ENCODE measurements at places on chromosomes 5 and 9.

- no peak for DNase-seq
Observed at GRCh38 chr9:4793459-4794395, 983 bp downstream of the RCL1 start.

- no peak for DNase-seq
Observed at GRCh38 chr5:103362211-103362610, 103.6 kb downstream of the MACIR start.

DNA sequence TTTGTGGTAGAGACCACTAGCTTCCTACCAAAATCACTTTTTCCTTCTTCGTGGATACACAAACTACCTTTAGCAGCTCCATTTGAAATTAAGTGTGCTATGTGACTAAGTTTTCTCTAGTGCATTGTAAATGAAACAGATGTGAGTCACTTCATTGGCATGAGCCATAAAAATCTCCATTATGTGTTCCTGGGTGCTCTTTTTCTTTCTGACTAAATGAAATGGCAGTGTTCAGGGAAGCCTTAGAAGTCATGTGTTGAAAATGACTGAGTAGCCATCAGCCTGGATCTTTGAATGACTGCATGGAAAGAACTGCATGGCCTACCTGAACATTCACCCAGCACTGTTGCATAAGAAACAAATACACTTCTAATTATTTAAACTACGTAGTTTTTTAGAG lies 107.9 kb downstream of the NDUFAF2 start:
- DNase-seq: no peak

DNA sequence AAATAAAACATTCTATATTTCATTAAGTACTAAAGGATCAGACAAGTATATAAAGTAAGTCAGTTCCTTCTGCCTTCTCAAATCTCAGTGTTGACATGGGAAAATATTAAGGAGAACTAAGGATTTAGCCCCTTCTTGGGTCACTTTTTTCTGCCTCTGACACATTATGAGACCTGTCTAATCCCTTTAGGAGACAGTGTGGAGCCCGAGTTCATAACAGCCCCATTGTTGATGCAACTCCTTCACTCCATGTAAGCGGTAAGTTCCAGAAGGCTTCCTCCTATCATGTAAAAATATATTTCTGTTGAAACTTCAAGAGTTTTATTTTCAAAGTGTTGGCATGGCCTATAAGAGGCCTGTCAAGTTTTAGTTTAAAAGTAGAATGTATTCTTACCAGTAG lies 152.2 kb downstream of the SNCAIP start:
- DNase-seq: no peak

- no peak for DNase-seq
Observed at GRCh38 chr5:142612494-142613270, 73.2 kb downstream of the FGF1 start.

- DNase-seq: no peak
Observed at GRCh38 chr5:9170026-9170425, 375.8 kb downstream of the SEMA5A start.

- no peak for DNase-seq
Observed at GRCh38 chr5:129345213-129345924, 114.7 kb upstream of the ADAMTS19 start.

- no peak for DNase-seq
Observed at GRCh38 chr9:77562019-77562748, 85.9 kb downstream of the GNA14 start.

DNA sequence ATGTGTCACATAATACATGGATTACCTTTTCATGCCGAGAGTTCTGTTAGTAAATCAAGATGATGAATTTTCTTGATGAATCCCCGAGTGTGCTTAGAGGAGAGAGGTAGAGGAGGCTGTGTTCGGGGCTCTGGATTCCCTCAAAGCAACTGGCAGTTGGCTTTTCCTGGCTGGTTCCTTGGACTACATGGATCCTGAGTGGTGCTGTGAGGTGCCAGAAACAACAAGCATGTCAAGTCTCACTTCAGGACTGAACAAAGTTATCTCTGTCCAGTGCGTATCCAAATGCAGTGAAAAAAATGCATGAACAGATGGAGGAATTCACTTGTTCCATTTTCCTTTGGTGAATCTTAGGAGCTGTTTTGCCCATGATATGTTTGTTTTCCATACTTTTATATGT lies 231.7 kb downstream of the FBXL7 start:
- DNase-seq: no peak

GRCh38 chr5:4531756-4532704 lies 608.1 kb upstream of the ADAMTS16 start:
- no peak for DNase-seq

GRCh38 chr9:76592974-76593347 lies 134.0 kb downstream of the GCNT1 start:
- no peak for DNase-seq

- no peak for DNase-seq
Observed at GRCh38 chr9:14945351-14945750, 35.1 kb upstream of the FREM1 start.

DNA sequence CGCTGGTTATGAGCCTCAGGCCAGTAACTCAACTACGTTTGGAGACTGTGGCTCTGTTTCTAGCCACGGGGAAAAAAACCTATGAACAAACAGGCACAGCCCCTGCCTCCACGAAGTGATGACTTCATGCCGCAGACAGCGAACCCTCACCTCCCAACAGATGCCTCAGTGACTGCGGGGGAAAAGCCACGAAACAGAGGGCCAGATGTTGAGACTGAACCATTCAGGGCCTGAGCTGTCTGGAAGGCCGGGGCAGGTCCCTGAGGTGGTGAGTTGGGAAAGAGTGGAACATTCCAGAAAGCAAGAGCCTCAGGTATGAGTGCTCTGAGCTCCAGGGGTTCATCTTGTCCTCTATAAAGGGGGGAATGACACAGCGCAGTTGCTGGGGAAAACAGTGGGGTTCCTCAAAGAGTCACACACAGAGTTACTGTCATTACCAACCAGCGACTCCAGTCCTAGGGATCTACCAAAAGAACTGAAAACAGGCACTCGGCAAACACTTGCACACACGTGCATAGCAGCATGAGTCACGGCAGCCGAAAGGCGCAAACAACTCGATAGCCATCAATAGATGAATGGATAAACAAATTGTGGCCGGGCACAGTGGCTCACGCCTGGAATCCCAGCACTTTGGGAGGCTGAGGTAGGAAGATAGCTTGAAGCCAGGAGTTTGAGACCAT lies 15.3 kb downstream of the PLPP7 start:
- DNase-seq: no peak

DNA sequence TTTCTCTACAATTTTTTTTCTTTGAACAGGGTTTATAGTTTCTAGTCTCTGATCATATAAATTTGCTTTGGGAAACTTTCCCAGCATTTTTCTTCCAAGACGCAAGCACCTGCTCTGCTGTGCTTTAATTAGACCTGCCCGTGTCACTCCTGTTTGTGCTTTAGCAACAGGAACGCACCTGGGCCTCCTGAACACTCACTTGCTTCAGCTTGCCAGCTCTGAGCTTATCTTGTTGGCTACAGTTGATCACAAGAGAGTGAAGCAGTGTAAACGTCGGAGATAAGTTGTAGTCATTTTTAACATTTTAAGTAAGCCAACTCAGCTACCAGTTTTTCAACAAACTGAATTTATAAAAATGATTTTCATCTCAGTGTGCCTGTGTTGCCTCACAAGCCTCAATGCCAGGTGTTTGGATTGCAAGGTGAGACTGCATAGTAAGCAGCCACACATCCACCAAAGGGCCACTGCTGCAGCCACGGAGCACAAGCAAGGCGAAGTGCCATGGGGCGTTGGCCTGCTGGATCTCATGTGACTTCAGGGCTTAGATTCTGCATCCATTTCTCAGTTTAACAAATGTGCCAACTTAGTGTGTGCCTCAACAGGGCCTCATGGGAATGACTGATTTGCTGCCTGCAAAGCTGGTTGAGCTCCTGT lies 166.9 kb downstream of the TRIO start:
- DNase-seq: no peak

GRCh38 chr5:52743529-52743928 lies 44.2 kb upstream of the ITGA1 start:
- no peak for DNase-seq

- no peak for DNase-seq
Observed at GRCh38 chr5:10904862-10905432, 143.9 kb upstream of the DAP start.

GRCh38 chr5:35026280-35026840 lies 21.4 kb downstream of the AGXT2 start:
- no peak for DNase-seq

GRCh38 chr5:143426437-143426991 lies 23.0 kb upstream of the NR3C1 start:
- DNase-seq: no peak

- no peak for DNase-seq
Observed at GRCh38 chr9:133700819-133701320, 37.3 kb downstream of the SARDH start.

GRCh38 chr5:118353970-118354369 lies 634.4 kb downstream of the DTWD2 start:
- no peak for DNase-seq

- no peak for DNase-seq
Observed at GRCh38 chr5:108688485-108688884, 59.2 kb upstream of the FER start.

GRCh38 chr5:90874066-90874465 lies 315.5 kb downstream of the ADGRV1 start:
- no peak for DNase-seq

DNA sequence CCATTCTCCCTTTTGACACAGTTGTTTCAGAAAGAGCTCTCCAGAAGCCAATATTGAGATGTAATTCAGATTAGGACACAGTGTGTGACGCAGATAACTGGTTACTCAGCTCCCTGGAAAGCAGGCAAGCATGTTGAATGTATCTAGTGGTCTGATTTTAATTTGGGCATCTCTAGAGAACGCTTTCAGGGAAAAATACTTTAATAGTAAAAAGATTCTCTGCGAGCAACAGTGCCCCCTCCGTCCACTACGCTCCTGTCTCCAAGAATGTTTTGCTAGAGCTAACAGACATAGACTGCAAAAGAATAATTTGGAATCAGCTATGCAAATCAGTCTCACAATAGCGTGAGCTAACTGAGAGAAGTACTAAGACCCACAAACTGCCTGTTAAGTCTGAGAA lies 23.3 kb downstream of the CFAP90 start:
- no peak for DNase-seq

- no peak for DNase-seq
Observed at GRCh38 chr9:79685577-79685976, 113.8 kb downstream of the TLE4 start.

- no peak for DNase-seq
Observed at GRCh38 chr9:37187292-37187691, 66.9 kb downstream of the ZCCHC7 start.

DNA sequence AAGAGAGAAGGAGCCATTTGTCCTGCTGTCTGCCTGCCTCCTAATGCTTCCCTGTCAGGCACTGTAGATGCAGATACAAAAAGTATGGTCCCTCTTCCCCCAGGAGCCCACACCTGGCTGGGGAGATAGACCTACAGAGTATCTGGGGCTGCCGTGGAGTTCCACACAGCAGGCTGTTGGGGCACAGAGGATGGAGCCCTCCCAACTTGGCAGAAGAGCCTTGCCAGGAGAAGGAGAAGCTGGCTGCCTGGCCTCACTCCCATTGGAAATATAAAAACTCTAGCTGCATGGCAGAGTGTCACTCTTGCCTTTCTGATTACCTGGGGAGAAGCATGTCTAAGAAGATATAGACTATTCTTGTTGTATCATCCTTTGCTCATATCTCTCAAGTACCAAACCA lies 160.4 kb downstream of the FSTL4 start:
- DNase-seq: no peak

DNA sequence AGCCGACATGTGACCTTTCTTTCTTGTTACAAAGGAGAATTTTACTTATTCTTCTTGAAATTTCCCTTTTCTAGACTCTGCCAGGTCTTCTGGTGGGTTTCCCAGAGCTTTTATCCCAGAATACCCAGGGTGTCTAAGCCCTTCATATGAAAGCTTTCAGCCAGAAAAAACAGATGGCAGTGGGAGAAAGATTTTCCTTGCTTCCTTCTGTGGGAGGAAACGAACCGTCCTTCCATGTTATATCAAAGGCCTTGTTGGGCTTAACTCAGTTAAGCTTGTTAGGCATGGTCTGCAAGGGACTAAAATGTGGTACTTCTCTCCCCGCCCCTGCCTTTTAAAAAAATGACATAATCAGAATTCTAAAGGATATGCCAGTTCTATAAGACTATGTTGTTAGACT lies 47.5 kb downstream of the SPATA31D1 start:
- DNase-seq: no peak

- peak; percentile 18 for DNase-seq
Observed at GRCh38 chr9:93302586-93303257, 118.8 kb downstream of the WNK2 start.

Measured in T-helper 2 cell treated with Interferon-gamma antibody and Interleukin-4, amounts not matched to agents 5 μg/mL and 100 μg/mL, for 36 hours (primary cell).